ENCODE measurements at places on chromosomes 13 and 19. TPM values are rescaled to one million over a fixed set of nuclear protein-coding genes. Genes with fewer than 3 reads are reported as not detected.

The RTBDN gene
- 0.67 TPM for polyA plus RNA-seq

The CNN1 gene
- polyA plus RNA-seq, result 22.7 TPM

The GNG7 gene
- polyA plus RNA-seq, result 2.6 TPM

DNA sequence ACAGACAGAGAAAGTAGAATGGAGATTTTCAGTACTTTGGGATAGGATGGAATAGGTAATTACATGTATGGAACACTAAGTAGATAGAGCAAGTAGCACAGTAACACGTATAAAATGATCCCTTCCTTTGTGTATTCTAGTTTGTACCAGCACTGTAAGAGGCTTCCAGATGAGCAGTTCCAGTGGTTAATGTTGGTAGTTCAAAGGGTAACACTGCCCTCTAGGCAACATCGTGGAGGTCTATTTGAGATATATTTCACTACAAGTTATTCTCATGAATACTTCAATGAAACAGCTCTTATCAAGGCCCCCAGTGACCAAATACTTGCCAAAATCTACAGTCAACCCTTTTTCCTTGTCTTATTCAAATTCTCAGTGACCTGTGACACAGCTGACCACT lies 13.5 kb upstream of the ZNF563 start:
- peak; percentile 24 for DNase-seq

GRCh38 chr19:7554565-7554964 lies 19.0 kb downstream of the PNPLA6 start:
- no peak for DNase-seq

GRCh38 chr19:16075430-16076153 lies 703 bp upstream of the TPM4 start:
- DNase-seq, result no peak

DNA sequence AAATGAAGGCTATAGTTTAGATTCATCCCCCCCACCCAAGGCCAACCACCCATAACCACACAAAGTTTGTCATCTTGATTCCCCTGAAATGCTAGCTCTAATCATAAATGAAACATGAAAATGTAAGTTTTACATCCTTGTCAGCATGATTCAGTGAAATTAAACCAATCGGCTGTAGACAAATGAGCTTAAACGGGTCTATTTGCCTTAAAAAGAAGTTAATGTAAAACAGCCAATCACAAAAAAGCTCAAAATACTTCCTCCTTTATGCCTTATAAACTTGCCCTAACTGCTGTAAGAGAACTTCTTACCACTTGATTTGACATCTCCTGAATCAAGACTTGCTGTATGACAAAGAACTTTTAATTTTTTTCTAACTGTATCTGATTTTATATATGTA lies 34.5 kb upstream of the MRI1 start:
- no peak for DNase-seq

DNA sequence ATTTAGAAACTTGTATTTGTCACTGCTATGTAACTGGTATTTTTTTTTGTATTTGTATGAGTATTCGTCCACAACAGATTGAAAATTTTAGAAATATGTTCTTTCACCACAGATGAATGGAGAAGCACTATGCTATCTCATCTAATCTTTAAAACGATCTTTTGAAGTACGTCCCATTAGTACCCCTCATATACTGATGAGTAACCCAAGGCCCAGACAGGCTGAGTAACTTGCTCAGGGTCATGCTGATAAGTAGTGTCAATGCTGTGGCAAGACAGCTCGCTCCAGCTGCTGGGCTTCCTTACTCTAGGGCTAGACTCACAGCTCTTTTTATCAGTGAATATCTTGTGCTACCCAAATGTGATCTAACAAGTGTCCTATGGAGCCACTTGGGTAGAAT lies 154.2 kb downstream of the SUCLA2 start:
- DNase-seq, result no peak

GRCh38 chr13:30572859-30573275 lies 44.9 kb upstream of the USPL1 start:
- DNase-seq, result peak; percentile 73

GRCh38 chr13:112248862-112249592 lies 127.1 kb upstream of the SPACA7 start:
- no peak for DNase-seq

- DNase-seq, result peak; percentile 1
These were observed 65.3 kb upstream of the ZNF681 start for GRCh38 chr19:23823952-23824389.

DNA sequence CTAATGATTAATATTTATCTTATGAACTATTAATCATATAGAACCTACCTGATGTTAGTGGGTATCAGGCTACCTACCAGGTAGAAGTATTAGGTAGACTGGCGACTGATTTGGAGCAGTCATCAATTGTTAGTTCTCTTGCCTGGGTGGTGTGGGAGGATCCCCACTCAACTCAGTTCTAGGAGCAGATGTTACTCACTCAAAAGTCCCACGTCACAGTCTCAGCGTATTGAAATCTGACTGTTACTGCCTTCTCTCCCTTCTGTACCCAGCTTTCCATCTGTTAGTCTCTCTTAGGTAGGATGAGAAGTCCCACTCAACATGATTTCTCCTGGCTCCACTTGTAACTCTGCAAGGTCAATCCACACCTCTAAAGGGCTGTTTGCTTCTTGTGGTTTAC lies 102.7 kb downstream of the OLFM4 start:
- no peak for DNase-seq

Data from small intestine (tissue), 16 donors.